ENCODE measurements at places on chromosomes 1 and 21.

GRCh38 chr1:1290238-1290731 is 10.0 kb downstream of the SCNN1D start:
- peak; percentile 87 for DNase-seq

- DNase-seq: no peak
Observed at GRCh38 chr1:160646711-160647328, at the start of gene SLAMF1. Gene SLAMF1, minus strand, starts transcription at chr1:160647044. Its CDS starts 99 bp downstream, at chr1:160646945.

DNA sequence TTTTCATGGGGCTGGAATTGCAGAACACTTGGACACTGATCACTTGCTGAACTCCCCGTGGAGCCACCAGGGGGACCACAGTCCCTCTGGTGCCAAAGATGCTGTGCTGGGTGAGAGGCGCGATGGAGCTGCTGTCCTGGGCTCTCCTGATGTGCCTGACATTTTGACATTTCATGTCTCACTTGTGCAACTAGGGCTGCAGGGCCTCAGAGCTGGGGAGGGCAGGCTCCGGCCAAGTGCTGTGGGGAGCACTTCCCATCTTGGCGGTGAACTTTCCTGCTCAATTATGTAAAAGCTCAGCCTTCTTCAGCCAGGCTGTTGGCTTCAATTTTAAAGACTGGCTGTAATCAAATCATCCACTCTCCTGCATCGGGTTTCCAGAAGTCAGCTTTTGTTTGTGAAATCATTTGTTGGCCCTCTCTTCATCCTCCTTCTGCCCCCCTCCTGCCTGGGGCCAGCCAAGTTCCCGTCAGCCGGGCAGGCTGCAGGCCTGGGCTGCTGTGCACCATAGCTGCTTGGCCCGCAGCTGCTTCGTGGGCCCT is 36.8 kb downstream of the KCNAB2 start:
- DNase-seq: peak; percentile 62

GRCh38 chr21:31845151-31845729 is 27.6 kb upstream of the HUNK start:
- DNase-seq: no peak

- DNase-seq: no peak
Observed at GRCh38 chr1:152344438-152344837, 15.4 kb downstream of the FLG2 start.

DNA sequence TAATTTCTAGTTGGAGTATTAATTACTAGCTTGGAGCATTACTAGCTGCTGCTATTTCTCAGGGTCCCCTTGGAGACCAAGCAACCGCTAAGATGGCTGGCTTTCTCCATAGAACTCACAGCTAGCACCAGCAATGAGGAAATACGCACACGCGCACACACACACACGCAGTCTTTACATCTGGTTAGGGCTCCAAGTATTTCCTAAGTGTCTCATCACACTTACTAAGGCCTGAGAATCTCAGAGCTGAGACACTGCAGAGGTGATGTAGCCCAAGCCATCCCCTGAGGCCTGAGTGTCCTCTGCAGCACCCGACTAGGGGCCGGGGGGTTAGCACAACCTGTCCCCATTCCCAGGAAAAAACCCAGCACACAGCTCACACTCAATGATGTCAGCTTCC is 42.5 kb downstream of the ITPKB start:
- DNase-seq: no peak

- DNase-seq: no peak
Observed at GRCh38 chr1:6416295-6416656, 3.4 kb downstream of the HES2 start.

DNA sequence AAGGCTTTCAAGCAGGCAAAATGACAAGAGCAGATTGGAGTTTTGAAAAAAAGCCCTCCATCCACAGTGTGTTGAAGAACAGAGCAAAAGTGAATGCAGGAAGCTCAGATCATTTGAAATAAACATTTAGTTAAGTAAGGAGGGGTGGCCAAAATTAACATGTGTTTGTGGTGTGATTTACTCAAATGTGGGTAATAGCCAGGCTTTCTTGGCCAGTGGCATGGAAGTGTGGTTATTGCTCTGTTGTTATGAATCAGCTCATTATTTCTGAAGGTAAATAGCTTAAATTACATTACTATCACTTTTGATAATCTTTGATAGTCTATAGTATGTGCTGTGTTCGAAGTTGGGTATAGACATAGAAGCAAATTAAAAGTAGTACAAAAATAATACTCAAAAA is 485.9 kb downstream of the LMO4 start:
- peak; percentile 56 for DNase-seq

DNA sequence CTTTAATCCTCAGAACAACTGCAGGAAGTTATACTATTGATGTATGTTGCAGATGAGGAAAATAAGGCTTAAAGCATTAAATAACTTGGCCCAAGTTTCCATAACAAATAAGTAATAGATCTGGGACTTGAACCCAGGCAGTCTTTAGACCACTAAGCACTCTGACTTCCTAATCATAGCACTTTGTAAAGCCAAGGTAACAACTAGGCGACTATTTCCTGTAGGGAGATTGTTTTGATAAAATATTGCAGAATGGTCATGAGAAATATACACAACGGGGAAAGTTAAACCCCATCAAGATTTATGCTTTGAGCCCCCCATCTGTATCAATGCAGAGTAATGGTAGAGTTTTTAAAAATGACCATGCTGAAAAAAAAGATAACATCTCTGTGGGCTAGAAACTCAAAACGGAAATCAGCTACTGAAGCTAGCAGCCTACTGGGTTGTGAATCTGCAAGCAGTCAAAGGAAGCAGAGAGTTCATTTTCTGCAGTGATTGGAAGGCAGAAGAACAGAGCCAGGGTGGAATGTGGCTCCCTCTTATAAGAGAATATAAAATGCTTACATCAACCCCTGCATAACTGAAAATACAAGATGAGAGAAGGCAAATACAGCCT is 111.2 kb upstream of the OLIG2 start:
- DNase-seq: no peak

- peak; percentile 54 for DNase-seq
Observed at GRCh38 chr1:68470388-68470970, 20.7 kb upstream of the RPE65 start.

DNA sequence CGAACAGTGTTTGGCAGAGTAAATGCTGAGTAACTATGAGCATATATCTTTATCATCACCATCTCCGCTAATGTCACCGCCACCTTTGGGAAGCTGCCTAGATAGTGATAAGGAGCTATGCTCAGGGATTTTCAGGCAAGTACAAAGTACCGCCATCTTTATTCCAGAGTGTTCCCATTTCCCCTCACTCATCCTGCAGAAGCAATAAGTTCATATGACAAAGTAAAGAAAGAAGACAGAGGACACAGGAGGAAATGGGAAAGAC is 89.6 kb downstream of the TGFBR3 start:
- no peak for DNase-seq

Measured in GM03348 (cell line).